ENCODE measurements at places on chromosomes 2 and 18.

- DNase-seq, result no peak
Observed at GRCh38 chr2:211836409-211836808, 702.2 kb downstream of the ERBB4 start.

- DNase-seq, result no peak
Observed at GRCh38 chr2:174593574-174594203, 3.9 kb downstream of the WIPF1 start.

GRCh38 chr18:48656176-48656575 is 117.3 kb downstream of the CTIF start:
- no peak for DNase-seq

DNA sequence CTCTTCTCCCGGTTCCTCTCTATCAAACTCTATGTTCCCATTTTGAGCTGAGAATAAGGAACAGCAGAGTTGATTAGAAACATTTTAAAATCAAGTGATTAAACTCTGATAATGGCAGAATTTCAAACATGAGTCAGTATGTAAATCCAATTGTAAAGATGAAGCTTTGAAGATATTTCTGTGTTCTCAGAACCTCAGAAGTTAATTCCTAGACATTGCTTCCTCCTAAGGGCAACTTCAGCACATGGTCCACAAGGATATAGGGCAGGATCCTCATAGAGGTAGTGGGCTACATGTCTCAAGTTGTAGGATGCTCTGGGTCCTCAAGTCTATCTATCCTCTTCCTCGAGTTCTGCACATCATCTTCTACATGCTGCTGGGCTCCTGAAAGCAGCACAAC is 46.3 kb downstream of the QPCT start:
- no peak for DNase-seq

DNA sequence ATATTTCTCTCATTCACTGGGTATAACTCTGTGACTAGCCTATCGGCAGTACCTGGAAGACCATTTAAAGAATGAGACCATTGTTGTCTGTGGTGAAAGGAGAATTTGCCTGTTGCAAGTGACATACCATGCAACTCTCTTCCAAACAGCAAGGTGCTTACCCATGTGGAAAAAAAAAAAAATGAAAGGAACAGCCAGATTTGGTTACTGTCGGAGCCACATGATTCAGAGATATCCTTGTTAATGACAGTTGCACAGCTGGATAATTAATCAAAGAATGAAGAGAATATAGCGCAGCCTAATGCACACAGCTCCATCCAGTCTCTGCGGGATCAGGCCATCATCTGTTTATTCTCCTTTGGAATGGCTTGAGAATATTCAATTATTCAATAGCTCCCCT is 141.8 kb downstream of the HRH4 start:
- DNase-seq, result no peak

GRCh38 chr18:7273301-7273921 is 42.5 kb downstream of the LRRC30 start:
- DNase-seq, result peak; percentile 2

DNA sequence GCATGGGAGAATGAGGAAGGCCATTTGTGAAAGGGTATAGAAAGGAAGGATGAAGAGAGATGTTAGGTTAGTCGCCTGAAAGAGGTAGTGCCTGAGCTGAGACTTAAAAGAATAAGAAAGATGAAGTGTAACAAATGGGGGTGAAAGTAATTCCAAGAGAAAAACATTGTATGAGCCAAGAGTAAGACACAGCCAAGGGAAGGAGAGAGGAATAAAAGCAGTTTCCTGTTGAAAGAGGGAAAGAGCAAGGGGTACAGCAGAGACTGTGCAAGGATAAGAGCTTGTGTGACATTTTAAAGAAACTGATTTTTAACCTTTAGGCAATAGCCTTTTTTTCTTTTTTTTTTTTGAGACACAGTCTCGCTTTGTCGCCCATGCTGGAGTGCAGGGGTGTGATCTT is 4.8 kb upstream of the RBBP8 start:
- DNase-seq, result no peak

DNA sequence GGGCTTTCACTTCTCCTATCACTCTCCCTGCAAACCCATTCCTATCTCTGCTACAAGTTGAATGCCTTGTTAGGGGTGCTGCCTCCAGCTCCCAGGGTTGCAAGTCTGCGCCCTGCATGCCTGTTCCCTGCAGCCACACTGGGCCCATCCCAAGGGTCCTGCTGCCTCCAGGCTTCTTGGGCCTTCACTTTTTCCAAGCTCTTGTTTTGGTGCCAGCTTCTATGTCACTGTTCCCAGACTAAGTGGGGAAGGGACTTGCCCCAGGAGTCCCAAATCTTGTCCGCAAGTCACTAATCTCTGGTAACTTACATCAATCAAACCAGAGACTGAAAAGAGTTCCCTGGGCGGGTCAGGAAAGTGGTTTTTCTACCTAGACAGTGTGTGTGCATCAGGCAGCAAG is 65.4 kb downstream of the ZCCHC2 start:
- no peak for DNase-seq

DNA sequence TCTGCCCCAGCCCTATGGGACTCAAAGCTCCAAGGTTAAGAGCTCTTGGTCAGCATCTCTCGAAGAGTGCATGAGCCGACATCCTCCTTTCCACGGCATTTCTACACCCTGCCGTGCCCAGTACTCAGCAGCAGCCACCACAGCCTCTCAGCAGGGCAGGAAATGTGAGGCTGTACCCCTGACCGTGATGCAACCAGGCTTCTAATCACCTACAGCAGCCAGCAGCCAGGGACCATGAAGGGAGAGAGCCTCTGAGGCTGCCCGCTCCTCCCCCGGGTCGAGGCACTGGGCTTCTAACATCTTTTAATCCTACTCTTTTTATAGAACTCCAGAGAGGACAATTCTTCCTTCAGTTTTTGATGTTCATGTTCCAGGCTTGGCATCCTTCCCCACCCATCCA is 6.5 kb downstream of the CYS1 start:
- no peak for DNase-seq

DNA sequence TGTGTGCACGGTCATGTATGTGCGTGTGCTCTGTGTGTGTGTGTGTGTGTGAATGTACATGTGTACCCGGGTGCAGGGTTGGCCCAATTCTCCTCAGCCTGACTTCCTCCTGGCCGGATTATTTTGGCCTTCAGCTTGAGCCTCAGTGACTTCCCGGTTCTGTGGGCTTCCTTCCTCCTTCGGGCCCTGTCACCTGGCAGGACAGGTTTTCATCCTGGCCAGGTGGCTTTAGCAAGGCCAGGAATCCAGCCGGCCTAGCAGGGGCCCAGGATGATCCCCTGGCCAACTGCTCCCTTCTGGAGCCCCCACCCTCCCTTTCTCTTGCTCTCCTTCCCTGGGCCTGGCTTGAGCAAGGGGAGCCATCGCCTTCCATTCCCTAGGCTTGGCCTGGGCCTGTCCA is 140.5 kb downstream of the INHBB start:
- DNase-seq, result no peak

DNA sequence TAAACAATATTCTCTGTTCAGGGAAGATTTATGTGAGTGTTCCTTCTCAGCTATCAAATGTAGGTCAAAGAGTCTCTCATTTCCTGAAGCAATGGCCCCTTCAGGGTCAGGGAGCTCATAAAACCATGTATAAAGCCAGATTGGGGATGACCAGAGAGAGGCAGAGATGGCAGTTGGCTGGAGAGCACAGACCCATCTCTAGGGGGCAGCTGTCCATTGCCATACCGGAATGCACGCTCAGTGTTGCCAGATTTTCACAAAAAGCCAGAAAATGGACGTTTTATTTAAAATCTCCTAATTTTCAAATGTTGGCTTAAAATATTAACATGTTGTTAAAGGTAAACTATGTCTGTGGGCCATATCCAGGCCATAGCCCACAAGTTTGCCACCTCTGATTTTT is 1920.7 kb upstream of the CELF4 start:
- no peak for DNase-seq

GRCh38 chr2:172086241-172087206 is 1.2 kb downstream of the DLX1 start:
- DNase-seq, result no peak

DNA sequence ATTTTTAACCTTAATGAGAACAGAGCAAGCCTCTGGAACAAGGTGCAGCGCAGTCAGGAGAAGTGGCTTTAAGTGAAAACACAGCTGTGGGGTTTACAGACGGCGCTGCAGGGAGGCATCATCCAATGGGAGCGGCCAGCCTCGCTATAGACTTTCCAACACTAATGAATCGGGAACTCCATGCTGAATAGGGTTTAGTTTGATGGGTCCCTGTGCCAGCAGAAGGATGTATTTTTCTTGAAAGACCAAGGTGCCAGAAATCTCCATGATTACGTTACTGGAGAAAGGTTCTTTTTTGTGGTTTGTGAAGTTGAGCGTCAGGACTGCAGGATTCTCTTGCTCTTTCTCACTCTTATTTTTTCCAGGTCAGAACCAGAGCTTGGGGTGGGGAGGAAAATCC is 87.9 kb upstream of the ALPP start:
- no peak for DNase-seq

DNA sequence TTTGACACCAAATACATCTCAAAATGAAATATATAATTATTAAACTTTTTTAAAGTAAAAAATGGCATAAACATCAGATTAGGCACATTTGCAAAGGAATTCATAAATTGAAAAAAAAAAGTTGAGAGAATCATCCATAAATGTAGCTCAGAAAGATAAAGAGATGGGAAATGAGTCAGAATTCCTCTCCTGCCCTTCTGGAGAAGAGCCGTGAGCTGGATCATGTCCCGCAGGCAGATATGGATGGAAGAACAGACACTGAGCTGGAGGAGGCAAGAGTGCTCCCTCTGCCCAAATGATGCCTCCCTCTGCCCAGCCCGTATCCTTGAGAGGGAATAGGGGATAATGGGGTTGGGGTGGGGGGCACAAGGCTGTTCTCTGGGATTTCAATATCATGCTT is 190.9 kb downstream of the TFCP2L1 start:
- DNase-seq, result no peak

- DNase-seq, result no peak
Observed at GRCh38 chr2:209472112-209472832, 48.4 kb downstream of the MAP2 start.

DNA sequence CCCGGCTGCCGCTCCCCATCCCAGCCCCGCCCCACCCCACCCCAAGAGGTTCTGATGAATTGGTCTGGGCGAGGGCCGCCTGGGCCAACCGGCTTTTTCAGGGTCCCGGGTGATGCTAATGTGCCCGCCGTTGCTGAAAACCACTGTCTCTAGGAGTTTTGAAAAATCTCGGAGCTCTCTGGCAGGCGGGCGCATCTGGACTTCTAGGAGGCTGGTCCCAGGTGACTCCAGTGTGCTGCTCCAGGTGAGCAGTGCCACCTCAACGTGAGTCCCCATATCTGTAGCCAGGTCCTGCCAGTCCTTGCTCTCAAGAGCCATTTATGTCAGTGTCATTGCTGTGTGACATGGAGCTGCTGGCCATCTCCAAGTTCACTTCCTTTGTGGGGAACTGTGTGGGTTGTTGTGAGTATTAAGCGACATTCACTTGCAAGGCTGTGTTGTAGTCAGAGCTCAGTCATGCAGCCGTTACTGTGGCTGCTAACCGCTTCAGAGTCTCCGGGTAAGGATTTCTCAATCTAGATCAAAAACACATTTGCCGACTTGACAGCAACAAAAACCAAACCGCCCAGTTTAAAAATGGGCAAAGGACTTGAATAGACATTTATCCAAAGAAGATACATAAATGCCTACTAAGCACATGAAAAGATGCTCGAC is at the start of gene RFX8:
TSS of gene RFX8 (minus strand) at position 382 of the 654 bp plus-strand sequence. CDS start 8,264 bp downstream, outside the sequence.
- peak; percentile 77 for DNase-seq

GRCh38 chr2:191128172-191128910 is 22.5 kb downstream of the STAT4 start:
- DNase-seq, result no peak

DNA sequence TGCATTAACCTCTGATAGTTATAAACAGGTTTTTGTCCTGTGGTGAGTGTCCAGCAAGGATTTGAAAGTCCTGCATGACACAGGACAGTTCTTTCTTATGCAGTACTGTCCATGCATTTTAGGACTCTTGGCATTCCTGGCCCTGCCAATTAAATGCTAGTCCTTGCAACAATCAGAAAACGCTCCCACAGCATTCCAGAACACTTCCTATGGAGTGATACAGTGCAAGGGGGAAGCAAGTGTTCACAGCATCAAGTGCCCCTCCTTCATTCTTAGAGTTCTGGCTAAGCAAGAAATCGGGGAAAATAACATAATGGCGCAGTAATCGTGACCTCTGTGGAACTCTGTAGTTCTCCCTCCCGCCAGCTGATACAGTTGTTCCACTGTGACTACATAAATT is 62.9 kb downstream of the ARHGAP28 start:
- DNase-seq, result no peak

DNA sequence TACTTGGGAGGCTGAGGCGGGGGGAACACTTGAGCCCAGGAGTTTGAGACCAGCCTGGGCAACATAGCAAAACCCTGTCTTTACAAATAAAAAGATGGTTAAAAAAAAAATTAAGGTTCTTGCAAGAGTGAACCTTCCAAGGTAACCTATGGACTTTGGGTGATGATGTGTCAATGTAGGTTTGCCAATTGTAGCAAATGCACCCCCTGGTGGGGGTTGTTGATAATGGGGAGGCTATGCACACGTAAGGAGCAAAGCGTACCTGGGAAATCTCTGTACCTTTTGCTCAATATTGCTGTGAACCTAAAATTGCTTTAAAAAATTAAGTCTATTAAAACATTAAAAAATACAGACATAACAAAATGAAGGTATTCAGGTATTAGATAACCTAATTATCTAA is 70.4 kb downstream of the CWC22 start:
- no peak for DNase-seq

DNA sequence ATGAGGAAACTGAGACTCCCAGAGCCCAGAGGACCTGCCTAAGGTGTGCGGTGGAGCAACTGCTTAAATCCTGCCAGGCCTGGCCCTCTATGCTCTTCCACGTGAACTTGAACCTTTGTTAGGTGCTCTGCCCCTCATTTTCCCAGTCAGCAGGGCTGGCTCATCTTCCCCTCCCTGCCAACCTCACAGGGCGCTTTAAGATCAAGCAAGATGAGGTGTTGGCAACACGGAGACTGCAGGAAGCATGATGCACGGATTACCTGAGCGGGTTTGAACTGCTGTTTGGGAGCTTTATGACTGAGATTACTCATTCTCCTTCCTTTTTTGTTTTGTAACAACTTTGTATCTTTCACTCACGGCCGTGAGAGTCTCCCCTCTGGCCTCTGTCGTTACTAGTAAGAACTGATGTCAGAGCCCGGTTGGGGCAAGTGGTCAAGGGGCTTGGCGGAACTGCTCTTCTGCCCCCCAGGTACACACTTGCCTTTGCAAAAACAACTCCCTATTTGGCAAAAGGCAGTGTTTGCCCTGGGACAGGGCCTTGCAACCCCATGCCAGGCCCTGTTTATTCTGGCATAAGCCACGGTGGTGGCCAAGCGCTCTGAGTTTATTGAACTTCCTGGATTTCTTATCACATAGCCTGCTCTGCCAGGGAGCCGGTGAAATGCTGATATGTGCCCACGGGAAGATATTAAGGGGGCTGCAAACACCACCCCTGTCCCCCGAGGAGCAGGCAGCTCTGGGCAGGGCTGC is 127.8 kb downstream of the INHBB start:
- DNase-seq, result no peak

All from amniotic stem cell (primary cell).